ENCODE measurements at places on chromosomes 2 and 18.
A peak's percentile ranks its signal among the peaks of the same experiment; 100 is the strongest.

GRCh38 chr18:8478968-8479370, 130.3 kb upstream of the RAB12 start:
- DNase-seq, result no peak

- DNase-seq, result peak; percentile 67
Observed at GRCh38 chr2:7037340-7038333, 120.4 kb downstream of the RNF144A start.

- no peak for DNase-seq
Observed at GRCh38 chr2:216596236-216596979, 36.8 kb upstream of the IGFBP2 start.

GRCh38 chr2:58364098-58364497, 123.0 kb upstream of the FANCL start:
- no peak for DNase-seq

DNA sequence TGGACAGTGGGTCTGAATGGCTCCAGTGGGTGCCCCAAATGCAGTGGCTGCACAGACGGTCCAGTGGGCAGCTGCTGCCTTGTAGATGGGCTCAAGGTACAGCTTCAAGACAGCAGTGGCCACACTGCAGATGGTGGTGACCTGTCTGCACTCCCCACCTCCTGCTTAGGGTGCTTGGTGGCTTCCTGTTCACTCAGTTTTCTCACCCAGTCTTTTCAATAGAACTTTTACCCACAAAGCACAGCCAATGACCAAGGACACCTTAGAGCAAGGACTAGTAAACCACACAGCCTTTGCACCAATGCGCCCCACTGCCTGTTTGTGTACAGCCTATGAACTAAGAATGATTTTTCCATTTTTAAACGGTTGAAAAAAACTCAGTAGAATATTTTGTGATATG, 34.9 kb downstream of the MEX3C start:
- DNase-seq, result no peak

DNA sequence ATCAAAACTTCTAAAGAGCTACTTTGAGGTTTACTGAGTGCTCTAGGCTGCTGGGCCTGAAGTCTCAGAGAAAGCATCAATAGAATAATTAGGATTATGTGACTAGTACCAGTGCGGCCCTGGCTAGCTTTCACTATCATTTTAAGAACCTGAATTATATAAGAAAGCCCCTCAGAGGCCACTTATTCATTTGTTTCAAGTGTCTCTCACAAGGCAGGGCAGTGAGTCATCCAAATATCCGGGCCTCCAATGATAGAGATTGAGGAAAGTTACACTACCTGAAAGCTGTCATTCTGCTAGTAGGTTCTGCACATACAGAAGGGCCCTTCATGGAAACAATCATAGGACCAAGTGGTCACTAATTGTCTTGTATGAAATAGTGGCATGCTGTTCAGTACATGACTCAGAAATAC, 193.1 kb downstream of the L3MBTL4 start:
- no peak for DNase-seq

DNA sequence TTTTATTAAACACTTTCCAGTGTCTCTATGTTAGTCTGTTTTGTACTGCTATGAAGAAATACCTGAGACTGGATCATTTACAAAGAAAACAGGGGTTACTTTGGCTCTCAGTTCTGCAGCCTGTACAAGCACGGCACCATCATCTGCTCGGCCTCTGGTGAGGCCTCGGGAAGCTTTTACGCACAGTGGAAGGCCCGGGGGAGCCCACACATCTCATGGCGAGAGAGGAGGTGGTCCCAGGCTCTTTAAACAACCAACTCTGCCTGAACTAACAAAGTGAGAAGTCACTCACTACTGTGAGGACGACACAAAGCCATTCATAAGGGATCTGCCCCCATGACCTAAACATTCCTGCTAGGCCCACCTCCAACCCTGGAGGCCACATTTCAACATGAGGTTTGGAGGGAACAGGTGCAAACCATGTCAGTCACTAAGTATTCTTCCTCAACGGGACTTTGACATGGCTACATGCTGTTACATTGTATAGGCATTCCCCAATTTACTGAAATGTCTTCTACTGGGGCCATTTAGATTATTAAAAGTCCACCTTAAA, 26.1 kb downstream of the CYB5A start:
- DNase-seq, result no peak

GRCh38 chr2:33770023-33770422, 170.9 kb upstream of the FAM98A start:
- DNase-seq, result no peak

GRCh38 chr18:7417727-7418126, 149.4 kb upstream of the PTPRM start:
- DNase-seq, result no peak

- DNase-seq, result no peak
Observed at GRCh38 chr2:134722728-134723127, 3.9 kb upstream of the TMEM163 start.

- no peak for DNase-seq
Observed at GRCh38 chr2:28387082-28387960, 5.3 kb upstream of the FOSL2 start.

DNA sequence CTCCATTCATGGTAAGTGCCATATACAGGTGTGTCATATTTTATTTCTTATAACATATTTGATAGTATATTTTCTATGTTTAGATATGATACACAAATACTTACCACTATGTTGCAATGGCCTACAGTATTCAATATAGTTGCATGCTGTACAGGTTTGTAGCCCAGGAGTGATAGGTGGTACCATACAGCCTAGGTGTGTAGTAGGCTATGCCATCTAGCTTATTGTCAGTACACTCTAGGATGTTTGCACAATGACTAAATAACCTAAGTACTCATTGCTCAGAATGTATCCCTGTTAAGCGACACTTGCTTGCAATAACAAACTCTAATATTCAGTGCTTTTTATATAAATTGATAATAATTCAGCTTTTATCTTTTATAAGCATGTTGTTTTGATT, 563.1 kb upstream of the LINC00305 start:
- no peak for DNase-seq

DNA sequence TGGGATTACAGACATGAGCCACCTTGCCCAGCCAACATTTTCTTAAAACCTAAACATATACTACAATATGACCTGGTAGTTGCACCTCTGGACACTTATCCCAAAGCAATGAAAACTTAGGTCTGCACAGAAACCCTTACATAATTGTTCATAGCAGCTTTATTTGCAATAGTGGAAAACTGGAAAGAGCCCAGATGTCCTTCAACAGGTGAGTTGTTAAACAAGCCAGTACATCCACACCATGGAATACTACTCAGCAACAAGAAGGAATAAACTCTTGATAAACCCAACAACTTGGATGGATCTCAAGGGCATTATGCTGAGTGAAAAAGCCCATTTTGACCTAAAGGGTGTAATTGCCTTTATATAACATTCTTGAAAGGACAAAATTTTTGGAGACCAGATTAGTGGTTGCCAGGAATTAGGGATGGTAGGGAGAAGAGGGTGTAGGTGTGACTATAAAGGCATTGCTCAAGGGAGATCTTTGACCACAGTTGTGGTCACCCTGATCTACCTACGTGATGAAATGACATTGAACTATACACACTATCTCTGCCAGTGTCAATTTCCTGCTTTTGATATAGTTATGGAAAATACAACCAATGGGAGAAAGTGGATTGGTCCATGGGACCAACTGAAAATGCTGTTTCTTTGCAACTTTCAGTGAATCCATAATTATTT, 11.9 kb upstream of the AMMECR1L start:
- DNase-seq, result no peak

GRCh38 chr2:2046497-2046896, 284.6 kb downstream of the MYT1L start:
- no peak for DNase-seq

- no peak for DNase-seq
Observed at GRCh38 chr2:218271865-218272530, 1.7 kb downstream of the PNKD start.

DNA sequence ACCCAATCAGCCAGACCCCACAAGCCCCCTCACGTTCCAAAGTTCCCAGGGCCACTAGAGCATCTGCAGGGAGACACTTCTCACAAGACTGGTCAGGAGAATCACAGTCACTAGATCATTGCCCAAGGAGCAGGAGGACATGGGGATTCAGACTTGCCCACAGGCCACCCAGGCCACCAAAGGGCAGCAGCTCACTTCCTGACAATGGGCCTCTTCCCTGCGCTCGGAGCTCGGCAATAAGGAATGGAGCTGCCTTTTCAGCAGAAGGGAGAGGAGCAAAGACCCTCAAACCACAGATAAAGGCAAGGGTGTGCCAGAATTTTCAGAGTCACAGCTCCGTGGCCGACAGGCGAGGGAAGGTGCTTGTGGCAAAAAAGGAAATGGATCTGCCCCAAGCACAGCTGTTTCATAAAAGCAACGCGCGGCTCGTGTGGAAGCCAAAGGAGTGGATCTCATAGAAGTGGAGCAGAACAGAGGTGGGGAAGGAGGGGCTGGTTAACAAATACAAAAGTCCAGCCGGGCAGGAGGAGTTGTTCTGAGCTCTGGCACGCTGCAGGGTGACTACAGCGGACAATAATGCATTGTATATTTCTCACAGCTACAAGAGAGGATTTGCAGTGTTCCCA, 72.1 kb downstream of the EDAR start:
- peak; percentile 68 for DNase-seq

DNA sequence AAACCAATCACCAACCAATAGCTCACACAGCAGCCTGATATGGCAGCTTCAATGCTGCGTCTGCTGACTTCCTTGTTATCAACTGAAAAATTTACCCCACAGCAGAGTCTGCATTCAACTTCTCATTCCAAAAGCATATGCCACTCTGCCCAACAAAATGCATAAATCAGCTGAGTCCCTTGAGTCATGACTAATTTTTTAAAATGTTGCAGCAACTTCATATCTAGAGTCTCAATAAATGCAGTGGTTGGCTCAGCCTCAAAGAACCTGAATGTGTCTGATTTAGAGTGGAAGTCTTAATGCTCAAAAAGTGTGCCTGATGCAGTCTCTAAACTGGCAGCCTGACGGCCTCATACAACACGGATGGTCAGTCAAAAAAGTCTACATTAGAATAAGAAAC, 46.5 kb downstream of the FARSB start:
- no peak for DNase-seq

- DNase-seq, result no peak
Observed at GRCh38 chr2:96665083-96665569, 22.6 kb downstream of the FER1L5 start.

DNA sequence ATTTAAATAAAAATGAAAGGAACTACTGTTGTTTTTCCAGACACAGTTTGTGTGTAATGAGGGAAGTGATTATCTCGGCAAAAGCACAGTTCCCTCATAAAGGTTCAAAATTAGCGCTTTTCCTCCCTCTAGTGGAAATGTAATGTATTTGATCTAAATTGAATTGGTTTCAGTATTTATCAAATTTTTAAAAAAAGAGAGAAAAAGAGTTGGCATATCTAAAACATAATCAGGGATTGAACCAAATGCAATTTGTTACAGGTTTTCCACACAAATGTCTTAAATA, 37.5 kb downstream of the CMPK2 start:
- DNase-seq, result no peak

- no peak for DNase-seq
Observed at GRCh38 chr2:104952976-104953375, 84.9 kb upstream of the MRPS9 start.

DNA sequence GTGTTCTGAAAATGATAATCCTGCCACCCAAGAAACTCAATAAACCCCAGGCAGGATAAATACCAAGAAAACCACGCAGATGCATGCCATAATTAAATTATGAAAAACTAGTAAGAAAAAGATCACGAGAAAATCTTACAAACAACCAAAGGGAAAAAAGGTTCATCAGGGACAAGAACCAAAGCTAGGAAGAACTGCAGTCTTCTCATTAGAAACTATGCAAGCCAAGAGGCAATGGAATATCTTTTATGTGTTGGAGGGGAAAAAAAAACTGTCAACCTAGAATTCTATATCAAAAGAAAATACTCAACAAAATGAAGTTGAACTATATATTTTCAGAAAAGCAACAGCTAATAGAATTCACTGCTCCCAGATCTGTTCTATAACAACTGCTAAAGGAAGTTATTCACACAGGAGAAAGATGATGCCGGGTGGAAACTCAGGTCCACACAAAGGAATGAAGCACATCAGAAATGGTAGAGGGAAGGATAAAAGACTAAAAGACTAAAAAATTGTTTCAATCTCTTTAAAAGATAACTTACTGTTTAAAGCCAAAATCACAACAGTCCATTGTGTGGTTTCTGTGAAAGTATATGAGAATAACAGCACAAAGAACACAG, 55.0 kb downstream of the NDUFA10 start:
- DNase-seq, result no peak

- DNase-seq, result no peak
Observed at GRCh38 chr2:27807476-27807875, 36.0 kb downstream of the MRPL33 start.

GRCh38 chr2:120855855-120856405, 120.3 kb downstream of the GLI2 start:
- DNase-seq, result no peak

DNA sequence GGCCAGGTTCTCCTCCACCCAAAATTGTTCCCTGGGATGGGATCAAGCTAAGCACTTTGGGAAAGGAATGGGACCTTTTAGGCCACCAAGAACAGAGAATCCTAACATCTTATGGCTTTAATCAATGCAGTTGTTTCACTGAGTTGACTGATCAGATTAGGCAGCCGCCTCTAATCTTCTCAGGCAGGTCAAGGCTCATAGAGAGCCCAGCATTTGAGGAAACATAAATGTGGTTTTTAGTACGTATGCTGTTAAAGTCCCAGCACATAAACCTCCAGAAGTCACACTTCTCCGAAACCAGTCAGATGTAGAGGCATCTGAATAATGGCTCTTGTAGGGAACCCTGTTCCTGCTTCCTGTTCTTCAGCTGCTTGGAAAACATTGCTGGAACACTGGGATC, 99.5 kb upstream of the RMDN2 start:
- no peak for DNase-seq

DNA sequence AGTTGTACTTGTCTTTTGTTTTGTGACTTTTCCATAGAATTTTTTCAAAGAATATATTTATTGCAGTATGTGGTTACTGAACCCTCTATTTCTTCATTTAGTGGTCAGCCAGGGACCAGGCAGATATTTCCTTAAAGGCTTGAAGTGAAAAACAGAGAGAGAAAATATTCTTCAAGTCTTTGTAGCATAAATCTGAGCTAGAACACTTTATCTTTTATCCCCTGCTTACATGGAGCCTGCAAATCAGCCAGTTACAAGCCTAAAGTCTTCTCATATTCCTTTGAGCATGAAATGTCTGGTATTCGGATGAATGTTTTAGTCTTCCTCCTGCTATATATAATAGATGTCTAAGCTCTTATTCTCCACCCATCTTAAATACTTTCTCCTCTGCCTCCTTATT, 1557.5 kb upstream of the ACVR2A start:
- DNase-seq, result no peak

DNA sequence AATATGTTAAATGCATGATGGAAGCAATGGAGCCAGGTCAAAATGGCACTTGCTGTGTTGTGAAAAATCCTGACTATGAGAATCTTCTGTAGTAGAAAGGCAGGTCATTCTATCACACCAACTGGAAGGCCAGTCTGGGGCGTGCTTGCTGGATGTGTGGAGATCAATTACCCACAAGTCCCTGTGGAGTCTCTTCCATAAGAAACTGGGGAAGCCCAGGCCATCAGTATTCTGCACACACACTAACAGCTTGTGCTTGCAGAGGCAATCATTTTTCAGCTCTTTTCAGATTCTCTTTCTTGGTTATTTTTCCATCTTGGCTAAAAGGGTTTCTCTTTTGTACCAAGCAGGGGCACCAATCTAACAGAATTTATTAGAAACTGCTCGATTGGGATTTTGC, 190.8 kb downstream of the SLC8A1 start:
- no peak for DNase-seq

GRCh38 chr18:50839341-50839740, 19.5 kb upstream of the MRO start:
- DNase-seq, result no peak
